Forelimb muscle (tissue), 1 donor: ENCODE measurements at places on chromosomes 5 and 9.

GRCh38 chr5:139512786-139513390 lies 30.3 kb upstream of the STING1 start:
- no peak for DNase-seq

DNA sequence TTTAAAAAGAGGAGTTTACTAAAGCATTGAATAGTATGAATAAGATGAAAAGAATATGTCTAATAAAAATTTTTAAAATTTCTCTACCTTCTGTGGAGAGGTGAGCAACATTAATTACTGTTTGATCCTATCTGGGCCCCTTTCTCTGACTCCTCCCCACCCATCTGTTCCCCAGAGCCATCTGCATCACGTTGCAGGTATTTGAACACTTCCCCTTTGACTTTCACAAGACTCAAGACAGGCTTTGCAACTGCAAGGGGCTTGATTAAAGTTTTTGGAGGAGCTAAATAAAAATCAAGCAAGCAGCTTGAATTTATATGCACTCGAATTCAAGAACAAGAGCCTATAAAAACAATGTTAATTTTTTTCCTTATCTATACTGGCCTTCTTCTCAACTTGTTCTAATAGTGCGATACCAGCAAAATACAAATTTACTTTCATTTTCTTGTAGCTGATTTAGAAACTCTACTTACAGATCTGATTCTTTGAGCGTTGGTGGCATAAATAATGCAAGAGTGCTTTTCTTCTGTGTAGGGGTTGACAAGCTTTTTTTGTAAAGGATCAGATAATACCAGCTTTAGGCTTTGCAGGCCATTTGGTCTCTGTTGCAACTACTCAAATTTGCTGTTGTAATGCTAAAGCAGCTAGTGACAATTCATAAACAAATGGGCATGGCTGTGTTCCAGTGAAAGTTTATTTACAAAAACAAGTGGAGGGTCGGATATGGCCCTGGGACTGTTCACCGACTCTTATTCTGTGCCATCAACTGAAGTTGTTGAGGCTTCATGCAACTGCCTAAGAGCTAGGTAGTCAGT lies 21.2 kb downstream of the TXNDC8 start:
- DNase-seq, result no peak

DNA sequence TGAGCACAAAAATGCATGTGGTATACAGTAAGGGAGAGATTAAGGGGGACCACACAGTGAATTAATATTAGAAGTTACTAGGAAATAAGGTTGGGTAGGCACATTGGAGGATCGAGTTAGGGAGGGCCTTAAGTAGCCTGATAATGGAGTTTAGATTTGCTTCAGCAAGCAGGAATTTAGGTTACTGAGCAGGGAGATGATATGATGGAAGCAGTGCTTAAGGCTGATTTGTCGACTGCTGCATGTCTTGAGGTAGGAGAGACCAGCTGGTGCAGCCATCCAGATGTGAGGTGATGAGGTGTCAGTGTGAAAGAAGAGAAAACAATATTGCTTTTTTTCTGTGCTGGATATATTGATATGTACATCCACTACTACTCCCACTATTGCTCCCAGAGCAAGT lies 55.2 kb upstream of the ACTBL2 start:
- no peak for DNase-seq

- DNase-seq, result no peak
These were observed 124.0 kb downstream of the RGS3 start for GRCh38 chr9:113587471-113588031.

GRCh38 chr9:36818242-36818938 lies 215.7 kb downstream of the PAX5 start:
- no peak for DNase-seq

GRCh38 chr9:69339620-69340019 lies 14.6 kb downstream of the ENTREP1 start:
- DNase-seq, result no peak

DNA sequence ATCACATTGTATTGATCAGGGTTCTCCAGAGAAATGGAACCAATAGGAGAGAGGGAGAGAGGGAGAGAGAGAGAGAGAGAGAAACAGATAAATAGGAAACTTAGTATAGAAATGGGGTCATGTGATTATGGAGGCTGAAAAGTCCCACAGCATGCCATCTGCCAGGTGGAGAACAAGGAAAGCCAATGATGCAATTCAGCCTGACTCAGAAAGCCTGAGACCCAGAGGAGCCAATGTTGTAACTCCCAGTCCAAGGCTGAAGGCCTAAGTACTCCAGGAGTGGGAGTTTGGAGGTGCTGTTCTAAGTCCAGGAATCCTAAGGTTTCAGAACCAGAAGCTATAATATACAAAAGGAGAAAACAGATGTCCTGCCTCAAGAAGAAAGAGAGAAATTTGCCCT lies 48.4 kb upstream of the ISOC1 start:
- DNase-seq, result no peak

DNA sequence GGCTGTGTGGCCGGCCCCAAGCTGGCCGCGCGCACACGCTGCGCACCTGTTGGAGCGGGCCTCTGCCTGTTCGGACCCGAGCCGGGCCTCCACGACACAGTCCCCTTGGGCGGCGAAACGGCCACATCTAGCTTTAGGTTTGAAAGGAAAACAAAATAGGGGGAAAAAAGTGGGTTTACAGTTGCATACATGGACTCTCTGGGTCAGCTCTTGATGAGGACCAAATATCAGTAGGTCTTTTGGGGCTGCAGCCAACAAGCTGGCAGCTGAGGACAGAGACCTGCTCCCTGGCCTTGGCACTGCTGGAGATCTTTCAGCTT lies 20.7 kb downstream of the IGIP start:
- DNase-seq, result no peak

DNA sequence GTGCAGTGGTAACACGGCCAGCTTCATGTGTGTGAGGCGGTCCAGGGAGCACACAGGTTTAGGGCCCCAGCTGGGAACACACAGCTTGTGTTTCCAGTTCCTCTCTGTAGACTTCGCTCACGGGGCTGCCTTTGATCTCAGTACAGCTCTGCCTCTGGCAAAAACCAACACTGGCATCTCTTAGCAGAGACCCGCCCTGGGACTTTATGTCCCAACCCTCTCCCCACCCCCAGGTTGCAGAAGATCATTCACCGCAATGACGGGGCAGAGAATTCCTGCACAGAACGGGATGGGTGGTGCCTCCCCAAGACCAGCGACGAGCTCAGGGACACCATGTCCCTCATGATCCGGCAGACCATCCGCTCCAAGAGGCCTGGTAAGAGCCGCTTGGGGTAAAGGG lies 5.2 kb upstream of the CEL start:
- DNase-seq, result no peak

GRCh38 chr9:36045610-36046009 lies 8.9 kb downstream of the RECK start:
- DNase-seq, result no peak

DNA sequence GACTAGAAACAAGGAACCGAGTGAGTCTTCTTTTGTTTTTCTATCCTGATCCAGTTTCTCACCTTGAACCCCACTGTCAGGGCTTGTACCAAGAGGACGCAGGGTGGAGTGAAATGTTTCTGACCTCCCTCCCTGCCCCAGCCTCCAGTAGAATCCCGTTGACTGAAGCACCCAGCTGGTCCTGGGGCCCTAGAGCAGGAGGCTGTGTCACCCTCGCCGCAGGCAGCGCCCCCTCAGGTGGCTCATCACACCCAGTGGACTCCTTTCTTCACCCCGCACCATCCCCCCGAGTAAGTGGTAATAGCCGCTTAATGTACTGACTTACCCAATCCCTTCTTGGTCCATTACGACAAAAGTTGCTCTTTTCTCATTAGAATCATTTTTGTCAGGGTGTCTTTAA lies 53.8 kb downstream of the MVB12B start:
- DNase-seq, result no peak

DNA sequence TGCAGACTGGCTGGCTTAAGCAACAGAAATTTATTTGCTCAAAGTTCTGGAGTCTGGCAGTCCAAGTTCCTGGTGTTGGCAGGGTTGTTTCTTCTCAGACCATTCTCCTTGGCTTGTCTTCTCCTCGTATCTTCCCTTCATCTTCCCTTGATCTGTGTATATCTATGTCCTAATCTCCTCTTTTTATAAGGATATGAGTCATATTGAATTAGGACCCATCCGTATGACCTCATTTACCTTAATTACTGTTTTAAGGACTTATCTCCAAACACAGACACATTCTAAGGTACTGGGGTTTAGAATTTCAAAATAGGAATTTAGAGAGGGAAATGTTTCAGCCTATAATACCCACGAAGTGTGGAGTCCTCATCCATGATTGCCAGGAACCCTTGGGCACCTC lies 13.1 kb upstream of the LPAR1 start:
- no peak for DNase-seq

GRCh38 chr9:18250053-18250452 lies 223.9 kb upstream of the ADAMTSL1 start:
- no peak for DNase-seq

GRCh38 chr5:163822548-163822947 lies 317.1 kb downstream of the MAT2B start:
- no peak for DNase-seq

- no peak for DNase-seq
These were observed 8.6 kb downstream of the GOLGA1 start for GRCh38 chr9:124932333-124932732.

- DNase-seq, result no peak
These were observed 42.4 kb upstream of the AIF1L start for GRCh38 chr9:131053896-131054295.

GRCh38 chr9:125485471-125486151 lies 221.4 kb downstream of the MAPKAP1 start:
- no peak for DNase-seq

- DNase-seq, result no peak
These were observed 841 bp downstream of the RAD23B start for GRCh38 chr9:107283623-107284616.

DNA sequence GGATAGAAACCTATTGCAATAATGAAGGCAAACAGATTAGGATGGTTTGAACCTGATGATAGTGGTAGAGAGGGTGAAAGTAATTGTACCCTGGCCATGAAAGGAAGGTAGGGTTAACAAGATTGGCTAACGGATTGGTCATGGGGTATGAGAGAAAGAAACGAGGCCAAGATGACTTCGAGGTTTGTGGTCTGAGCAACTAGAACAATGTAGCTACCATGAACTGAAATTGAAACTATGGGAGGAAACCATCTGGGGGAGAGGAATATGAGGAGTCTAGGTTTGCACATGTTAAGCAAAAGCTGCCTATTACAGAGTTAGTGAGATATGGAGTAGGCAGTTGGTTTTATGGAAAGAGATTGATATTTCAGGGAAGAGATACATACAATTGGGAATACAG lies 406.0 kb downstream of the PRELID2 start:
- no peak for DNase-seq

DNA sequence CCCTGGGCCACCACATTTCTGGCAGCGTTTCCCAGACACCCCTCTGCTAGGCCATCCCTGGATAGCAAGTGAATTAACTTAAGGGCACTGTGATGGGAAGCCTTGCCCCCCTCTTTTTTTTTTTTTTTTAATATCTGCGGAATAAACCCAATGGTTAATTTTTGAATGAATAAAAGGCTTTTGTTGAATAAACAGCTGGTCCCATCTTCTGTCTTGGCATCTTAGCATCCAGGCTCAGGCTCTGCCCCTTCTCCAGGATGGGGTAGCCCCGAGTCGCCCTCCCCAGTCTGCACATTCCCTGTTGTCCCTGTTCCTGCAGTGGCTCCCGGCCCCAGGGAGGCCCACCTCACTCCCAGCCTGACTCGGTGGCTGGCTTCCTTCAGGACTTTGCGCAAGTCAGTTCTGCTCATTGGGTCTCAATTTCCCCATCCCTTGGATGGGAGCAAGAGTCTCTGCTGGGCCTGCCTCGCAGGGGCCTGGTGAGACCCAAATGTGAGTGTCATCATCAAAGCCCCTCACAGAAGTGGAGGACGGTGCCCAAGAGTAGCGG lies 29.0 kb upstream of the HMCN2 start:
- no peak for DNase-seq

- no peak for DNase-seq
These were observed 180.5 kb downstream of the CRB2 start for GRCh38 chr9:123536455-123536868.

GRCh38 chr5:129766798-129767197 lies 18.9 kb downstream of the MINAR2 start:
- DNase-seq, result no peak

DNA sequence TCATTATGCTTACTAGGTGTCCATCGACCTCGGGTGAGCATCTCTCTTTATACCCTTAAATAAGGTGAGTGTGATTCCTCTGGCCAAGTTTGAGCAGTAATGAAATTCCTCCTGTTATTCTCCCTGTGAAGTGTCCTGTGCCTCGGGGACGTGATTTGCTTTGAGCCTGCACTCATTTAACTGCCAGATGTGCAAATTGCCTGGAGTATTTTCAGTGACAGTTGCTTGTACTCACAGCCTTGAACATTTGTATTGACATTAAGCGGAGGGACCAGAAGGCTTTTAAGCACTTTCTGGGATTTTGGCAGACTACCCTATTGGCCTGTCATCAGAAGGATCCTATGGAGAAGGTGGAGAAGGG lies 126.9 kb downstream of the DOCK2 start:
- no peak for DNase-seq

- DNase-seq, result no peak
These were observed 28.8 kb upstream of the PANK3 start for GRCh38 chr5:168607946-168608345.
